ENCODE measurements at places on chromosomes 5 and 9.

DNA sequence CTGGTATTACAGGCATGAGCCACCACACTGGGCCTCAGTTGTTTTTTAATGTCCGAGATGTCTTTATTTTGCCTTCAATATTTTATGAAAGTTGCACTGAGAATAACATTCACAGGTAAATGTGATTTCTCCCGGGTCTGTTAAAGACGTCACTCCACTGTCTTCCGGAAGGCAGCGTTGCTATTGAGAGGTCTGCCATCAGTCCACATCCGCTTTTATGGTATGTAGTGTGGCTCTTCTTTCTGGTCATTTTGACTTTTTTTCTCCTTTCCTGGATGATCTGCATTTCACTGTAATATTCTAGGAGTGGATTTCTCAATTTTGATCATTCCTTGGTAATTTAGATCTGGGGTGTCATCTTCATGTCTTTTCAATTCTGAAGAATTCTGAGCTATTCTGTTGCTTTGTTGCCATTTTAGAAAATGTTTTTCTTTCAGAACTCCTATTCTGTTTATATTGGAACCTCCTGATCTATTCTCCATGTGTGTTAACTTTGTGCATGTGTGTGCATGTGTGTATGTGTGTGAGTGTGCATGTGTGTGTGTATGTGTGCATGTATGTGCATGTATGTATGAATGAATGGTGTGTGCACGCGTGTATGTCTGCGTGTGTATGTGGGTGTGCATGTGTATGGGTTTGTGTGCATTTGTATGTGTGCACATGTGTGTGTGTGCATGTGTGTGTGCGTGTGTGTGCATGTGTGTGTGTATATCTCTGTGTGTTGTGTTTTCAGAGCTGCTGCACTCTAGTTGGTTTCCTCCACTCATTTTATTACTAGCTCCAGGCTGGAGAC is 1.9 kb upstream of the LCN1 start:
- DNase-seq = no peak

GRCh38 chr9:120717176-120717575 is 2.9 kb upstream of the MEGF9 start:
- no peak for DNase-seq

DNA sequence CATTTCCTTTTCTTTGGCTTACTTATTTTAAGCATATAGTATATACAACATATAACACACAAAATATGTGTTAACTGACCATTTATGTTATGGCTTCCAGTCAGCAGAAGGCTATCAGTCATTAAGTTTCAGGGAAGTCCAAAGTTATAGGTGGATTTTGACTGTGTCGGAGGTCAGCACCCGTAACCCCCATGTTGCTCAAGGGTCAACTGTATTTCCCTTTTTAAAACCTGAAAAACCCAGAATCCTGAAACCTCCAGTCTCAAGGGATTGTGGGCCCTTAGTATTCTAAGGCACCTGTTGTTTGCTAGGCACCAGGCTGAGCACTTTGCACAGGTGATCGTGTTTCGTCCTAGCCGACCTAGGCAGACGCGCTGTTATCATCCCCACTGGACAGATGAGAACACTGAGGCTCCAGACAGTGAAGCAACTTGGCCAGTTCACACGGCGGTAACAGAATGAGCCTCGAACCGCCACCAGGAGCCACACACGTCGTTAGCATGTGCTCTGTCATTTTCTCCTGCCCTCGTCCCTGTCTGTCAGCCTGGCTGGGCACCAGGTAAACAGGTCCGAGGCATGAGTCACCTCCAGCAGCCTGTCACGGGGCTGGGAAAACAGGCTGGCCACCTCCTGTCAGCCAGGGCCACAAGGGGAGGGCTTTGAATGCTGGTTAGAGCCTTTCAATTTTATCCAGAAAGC is 39.9 kb downstream of the DUSP1 start:
- no peak for DNase-seq

- DNase-seq = no peak
Measured at GRCh38 chr9:131738293-131739132, 1.4 kb downstream of the RAPGEF1 start.

- DNase-seq = no peak
Measured at GRCh38 chr5:136201870-136202269, 8.9 kb upstream of the SMIM32 start.

DNA sequence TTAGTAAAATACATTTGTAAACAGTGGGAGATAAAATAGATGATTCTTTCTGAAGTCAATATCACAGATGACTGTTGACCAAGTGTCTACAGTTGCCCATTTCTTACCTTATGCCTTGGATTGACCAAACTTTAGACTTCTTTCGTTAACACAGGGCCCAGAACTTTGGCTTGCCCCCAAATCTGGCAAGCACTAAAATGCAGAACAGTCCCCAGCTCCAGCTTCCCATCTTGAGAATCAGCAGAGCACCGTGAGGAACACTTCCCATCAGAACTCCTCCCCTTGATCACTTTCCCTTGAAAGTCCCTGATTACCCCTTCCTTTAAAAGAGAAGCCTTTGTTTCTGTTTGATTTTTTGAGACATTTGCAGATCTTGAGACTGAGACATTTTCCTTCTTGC is 1039.9 kb downstream of the TLE1 start:
- DNase-seq = no peak

DNA sequence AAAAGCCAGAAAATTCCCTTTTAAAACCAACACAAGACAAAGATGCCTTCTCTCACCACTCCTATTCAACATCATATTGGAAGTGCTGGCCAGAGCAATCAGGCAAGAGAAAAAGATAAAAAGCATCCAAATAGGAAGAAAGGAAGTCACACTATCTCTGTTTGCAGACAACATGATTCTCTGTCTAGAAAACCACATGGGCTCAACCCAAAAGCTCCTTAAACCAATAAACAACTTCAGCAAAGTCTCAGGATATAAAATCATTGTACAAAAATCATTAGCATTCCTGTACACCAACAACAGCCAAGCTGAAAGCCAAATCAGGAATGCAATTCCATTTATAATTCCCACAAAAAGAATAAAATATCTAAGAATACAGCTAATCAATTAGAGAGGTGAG is 112.0 kb downstream of the ADAMTSL1 start:
- no peak for DNase-seq

DNA sequence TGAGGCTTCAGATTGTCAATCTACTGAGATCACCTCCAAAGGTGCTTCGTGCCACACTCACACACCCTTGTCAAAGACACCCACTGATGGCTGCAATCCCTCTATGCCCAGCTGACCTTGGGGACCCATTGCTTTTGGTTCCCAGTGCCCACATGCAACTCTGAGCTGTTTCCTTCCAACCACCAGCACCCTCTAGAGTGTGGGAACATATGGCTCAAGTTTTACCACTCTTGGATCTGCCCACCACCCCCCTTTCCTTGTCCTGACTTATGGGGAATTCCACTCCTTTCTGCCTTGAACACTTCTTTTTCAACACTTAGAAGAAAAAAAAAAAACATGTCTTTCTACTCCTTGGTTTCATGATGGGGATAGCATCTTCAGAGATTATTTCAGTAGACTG is 360.2 kb downstream of the ENC1 start:
- no peak for DNase-seq

GRCh38 chr5:33745101-33745770 is 146.6 kb downstream of the ADAMTS12 start:
- DNase-seq = no peak

DNA sequence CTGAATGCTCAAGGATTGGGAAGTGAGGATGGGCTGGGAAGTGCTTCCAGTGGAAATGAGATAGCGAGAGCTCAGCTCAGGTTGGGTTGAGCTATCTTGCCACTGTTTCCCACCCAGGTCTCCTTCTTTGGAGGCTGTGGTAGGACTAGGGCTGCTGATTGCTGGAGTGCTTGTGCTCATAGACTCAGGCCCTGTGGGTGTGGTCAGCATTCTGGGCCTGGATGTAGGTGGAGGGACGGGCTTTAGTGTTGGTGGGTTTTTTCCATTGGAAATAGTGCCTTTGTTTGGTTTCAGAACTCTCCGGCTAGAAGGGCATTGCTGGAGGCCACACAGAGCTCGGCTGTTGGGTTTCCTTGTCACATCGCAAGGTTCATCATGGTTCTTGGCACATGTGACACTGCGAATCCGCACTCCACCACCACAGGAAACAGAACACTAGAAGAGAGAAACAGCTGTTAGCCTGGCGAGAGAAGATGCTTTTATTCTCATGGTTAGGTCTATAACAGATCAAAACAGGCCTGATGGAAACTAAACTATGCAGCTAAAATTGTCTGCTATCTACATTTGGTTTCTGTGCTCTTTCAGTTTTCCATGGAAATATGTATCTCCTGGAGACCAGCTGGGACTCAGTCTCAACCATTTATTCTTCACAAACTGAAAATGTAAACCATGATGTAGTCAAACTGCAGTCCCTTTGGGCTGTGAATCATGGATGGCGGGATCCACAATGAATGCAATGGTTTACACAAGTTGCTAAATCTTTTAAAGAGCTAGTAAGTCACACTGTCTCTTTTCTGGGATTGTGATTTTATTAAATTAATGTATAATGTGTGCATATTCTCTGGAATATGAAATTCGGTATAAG is 136.2 kb downstream of the TARS1 start:
- no peak for DNase-seq

Measured in globus pallidus (tissue), 1 donor.